ENCODE measurements at places on chromosomes 2 and 18.

DNA sequence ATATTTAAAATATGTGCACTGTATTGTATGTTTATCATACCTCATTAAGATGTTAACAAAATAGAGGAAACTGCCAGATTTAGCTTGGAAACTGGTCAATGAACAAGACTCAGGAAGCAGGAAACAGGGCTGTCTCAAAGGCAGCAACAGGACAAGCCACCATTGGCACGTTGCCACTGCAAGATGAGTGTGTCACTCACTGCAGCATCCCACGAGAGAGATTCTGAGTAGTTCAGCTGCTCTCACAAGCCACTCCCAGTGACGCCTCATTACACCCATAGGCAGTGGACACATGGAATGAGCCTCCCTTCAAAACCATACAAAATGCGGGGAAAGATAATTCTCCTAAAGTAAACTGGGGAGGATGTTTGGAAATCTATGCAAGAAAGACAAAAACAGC lies 181.9 kb upstream of the DLGAP1 start:
- DNase-seq, result no peak

GRCh38 chr2:29113891-29114321 lies 1.3 kb upstream of the CLIP4 start:
- DNase-seq, result peak; percentile 18

GRCh38 chr18:80225685-80226084 lies 21.6 kb downstream of the PARD6G start:
- DNase-seq, result no peak

- no peak for DNase-seq
Observed at GRCh38 chr2:66426244-66427111, 8.4 kb upstream of the MEIS1 start.

DNA sequence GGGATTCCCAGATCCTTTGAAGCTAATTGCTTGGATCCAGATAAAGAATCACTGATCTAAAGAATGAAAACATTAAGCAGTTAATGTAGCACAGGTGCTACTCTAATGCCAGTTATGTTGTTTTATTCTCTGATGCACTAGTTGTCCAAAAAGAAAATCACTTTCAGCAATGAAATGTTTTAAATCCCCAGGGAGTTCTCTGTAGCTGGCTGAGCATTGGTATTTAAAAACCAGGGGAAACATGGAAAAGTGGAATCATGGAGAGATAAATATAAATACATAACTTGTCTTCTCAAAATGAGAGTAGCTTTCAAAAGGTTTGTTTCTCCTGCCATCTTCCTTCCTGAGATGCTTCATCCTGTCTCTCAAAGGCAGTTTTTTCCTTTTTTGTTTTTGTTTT lies 37.7 kb downstream of the CD302 start:
- DNase-seq, result no peak

GRCh38 chr2:187233811-187234210 lies 214.2 kb downstream of the CALCRL start:
- DNase-seq, result no peak

- no peak for DNase-seq
Observed at GRCh38 chr2:168662651-168663208, 139.7 kb upstream of the NOSTRIN start.

- DNase-seq, result no peak
Observed at GRCh38 chr2:185608799-185609198, 129.8 kb upstream of the FSIP2 start.

DNA sequence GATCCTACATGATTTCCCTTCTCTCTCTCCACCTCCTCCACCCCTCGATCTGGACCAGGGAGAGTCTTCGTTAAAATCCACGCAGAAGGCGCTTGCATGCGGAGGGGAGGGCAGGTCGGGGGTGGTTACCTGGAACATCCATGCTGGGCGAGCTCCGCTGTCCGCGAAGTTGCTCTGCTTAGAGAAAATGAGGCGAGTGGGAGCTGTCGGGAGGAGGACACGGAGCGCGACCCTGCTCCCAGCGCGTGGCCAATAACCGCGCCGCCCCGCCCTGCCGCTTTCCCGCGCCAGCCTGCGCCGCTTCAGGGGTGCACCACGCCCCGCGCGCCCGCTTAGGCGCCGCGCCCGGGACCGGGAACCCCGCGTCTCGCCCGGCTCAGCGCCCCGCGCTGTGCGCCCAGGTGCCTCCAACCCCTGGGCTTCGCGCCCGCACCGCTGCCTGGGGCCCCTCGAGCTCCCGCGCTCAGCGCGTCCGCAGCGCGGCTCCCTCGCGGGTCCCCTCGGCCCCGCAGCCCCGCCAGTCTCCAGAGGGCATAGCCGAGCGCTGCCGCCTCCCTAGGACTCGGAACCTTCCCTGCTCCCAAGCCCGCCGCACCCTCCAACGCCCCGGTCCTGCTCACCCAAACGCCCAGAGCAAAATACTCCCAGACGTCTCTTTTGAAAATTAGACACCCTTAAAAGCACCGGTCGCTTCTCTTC lies 636 bp downstream of the CBLN2 start:
- no peak for DNase-seq

GRCh38 chr2:84958135-84959059 lies 12.6 kb upstream of the KCMF1 start:
- no peak for DNase-seq

DNA sequence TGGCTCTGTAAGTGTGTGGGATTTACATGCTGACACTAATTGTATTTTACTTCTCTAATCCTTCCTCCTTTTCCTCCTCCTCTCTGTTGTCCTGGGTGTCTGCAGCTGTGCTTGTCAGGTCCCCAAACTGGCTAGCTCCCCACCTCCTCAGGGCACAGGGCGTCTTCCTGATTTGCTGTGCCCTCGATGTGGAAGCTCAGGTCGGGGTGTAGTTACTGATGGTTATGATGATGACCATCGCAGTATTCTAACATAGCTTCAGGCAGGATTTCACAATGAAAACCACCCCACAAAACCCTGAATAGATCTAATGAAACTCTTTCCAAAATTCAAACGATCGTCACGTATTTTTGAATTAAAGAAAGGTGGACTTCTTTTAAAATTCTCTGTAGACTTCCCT lies 428.4 kb downstream of the TGIF1 start:
- DNase-seq, result no peak

DNA sequence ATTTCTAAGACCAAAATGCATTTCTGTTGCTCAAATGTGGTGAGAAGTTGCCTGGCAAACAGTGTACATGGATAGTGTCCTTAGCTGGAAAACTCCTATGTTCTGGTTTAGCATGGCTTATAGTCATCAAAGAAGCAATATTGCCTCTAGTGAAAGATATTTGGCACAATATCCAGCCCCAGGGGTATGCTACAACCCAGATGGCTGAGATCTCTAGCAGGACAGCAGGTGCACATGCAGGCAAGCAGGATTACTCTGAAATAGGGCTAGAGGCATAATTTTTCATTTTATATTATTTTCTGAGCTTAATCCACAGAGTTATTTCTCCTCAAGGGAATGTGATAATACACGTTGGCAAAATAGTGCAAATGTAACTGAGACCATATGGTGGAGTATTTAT lies 34.0 kb downstream of the CCDC195 start:
- DNase-seq, result no peak

DNA sequence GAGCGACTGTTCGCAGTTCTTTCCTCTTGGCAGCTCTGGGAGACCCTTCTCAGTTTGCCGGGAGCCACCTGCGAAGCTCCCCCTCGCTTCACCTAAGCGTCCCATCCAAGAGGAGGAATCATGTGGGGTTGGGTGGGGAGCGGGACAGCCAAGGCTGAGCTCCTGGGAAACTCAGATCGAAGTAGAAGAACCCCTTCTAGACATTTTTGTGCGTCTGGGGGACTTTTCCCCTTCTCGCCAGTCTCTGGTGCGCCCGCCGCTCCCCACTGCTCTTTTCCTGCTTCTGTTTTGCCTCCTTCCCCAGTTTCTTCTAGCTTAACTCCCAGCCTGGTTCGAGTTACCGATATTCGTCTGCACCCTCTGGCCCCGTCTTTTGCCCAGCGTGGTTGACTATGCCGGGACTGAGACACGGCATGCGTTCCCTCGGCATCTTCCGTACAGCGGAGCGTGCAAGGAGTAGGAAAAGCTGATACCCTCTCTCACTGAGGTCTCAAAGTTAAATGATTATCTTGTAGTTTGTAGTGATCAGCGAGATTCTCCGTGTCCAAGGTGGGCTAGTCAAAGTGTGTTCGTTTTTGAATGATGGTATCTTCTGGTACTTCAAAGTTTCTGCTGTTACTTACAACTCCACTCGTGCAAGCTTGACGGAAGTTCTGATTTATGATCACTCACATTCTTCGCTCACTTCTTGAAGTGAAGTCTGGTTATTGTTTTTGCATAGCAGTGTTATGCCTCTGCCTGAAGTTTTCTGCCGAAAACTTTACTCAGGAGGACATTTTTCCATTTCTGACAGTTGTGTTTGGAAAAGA lies 664 bp downstream of the CAMKMT start:
- peak; percentile 34 for DNase-seq

GRCh38 chr2:203886661-203887151 lies 19.1 kb downstream of the CTLA4 start:
- no peak for DNase-seq

GRCh38 chr18:67485655-67486054 lies 30.9 kb downstream of the DSEL start:
- no peak for DNase-seq

- no peak for DNase-seq
Observed at GRCh38 chr18:70126832-70127231, 78.7 kb downstream of the RTTN start.

- no peak for DNase-seq
Observed at GRCh38 chr2:152708742-152709141, 8.5 kb downstream of the PRPF40A start.

DNA sequence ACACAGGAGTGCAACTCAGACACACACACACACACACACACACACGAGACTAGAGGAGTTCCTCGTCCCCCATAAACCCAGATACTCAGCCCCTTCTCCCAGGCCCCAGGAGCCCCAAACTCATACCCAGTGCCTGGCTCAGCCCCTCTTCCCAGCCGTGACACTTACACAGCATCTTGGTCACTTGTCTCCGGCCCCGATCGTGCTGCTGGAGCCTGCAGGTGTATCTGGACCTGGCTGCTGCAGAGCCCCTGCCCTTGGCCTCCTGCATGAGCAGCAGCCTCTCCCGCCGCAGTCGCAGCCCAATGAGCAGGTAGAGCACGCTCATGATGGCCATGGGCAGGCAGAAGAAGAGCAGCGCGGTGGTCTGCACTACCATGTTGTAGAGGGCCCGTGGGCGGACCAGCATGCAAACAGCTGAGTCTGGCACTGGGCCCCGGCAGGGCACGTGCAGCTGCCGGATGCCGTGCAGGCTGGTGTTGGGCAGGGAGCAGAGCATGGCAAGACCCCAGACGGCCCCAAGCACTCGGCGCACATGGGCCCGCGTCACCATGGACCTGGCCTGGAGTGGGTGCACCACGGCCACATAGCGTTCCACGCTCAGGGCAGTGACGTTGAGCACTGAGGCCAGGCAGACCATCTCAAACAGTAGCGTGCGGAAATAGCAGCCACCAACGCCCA lies 2.1 kb downstream of the NMUR1 start:
- DNase-seq, result no peak

DNA sequence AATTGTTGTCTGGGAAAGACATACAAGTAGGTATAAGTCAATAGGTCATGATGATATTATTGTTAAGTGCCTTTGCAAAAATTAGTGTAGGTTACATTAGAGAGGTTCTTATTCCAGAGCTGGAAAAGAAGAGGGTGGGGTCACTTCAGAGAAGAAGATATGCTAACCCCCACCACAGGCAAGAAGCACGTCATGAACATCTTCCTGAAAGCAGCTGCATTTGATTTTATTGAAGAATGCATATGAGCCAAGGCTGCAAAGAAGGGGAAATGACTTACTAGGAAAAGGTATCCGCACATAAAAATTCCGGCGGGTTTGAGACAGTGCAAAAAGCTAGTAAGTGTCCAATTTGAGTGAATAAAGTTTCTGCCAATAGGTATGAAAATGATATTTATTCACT lies 195.3 kb upstream of the CDH2 start:
- DNase-seq, result no peak

DNA sequence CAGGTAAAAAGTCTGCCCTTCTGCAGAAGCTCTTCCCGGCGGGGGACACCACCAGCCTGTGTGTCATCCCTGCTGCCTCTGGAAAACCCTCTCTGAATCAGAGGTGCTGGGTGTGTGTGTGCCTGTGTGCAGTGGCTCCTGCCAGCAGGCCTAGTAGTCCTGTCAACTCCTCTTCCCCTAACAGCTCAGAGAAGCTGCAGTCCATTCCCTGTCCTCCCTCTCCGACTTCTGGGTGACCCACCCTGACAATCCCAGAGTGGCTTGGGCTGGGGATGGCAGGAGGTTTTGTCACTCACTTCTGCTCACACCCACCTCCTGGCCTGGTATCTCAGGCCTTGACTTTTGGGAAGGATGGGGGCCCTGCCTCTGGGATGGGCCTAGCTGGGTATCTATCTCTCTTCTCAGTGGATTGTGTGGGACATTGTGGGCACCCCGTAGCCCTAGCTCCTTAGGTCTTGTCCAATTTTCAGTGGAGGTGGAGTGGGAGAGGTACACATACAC lies 2.3 kb downstream of the WNT10A start:
- no peak for DNase-seq

DNA sequence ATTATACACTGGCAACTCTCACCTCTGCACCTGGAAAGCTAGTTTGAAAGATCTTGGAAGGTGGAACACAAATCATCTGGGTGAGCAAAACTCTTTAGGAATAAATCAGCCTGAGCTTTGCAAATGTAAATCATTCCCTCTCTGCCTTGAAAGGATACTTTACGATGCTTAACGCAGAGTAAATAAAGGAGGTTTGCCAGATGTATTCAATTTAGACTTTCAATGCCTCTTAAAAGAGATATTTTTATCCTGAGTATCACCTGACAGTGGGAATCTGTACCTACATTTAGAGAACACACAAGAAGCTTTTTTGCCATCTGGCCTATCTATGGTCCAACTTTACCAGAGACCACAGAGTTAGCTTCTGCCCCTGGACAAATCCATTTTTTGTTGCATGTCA lies 983.2 kb upstream of the CDH2 start:
- no peak for DNase-seq

- no peak for DNase-seq
Observed at GRCh38 chr2:150479075-150479915, 8.2 kb downstream of the RND3 start.

GRCh38 chr2:69689466-69689865 lies 45.9 kb upstream of the AAK1 start:
- DNase-seq, result peak; percentile 23

DNA sequence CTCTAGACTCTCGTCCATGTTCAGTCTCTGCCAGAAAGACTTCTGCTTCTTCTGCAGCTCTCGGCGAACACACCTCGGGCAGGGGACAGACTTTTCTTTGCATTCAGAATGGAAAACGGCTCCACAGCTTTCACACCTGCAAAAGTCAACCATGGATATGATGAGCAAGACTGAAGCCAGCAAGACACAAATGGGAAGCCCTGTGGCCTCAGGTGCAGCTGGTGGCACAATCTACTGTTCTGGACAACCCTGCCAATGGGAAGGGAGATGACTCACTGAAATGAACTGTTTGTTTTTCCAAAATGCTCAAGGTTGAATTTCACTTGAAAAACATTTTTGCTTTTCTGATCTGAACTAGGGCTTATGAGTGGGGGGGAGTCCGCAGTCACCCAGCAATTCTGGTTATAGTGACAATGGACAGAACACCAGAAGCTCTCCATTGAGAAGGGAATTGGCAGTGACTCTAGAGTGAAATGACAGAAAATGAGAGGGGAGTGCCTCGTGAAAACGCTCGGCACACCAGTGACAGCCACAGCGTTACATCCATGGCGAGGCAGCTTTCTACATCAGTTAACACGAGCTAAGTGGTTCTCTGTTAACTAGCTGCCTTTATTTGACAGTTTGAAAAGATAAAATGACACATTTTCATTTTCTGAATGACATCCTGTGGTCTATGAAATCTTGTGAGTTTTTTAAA lies 58.8 kb upstream of the FZD5 start:
- no peak for DNase-seq

- no peak for DNase-seq
Observed at GRCh38 chr2:174574657-174575056, 22.9 kb downstream of the WIPF1 start.

GRCh38 chr18:2201036-2201600 lies 370.2 kb downstream of the METTL4 start:
- no peak for DNase-seq
